ENCODE measurements at places on chromosomes 1 and 21.

DNA sequence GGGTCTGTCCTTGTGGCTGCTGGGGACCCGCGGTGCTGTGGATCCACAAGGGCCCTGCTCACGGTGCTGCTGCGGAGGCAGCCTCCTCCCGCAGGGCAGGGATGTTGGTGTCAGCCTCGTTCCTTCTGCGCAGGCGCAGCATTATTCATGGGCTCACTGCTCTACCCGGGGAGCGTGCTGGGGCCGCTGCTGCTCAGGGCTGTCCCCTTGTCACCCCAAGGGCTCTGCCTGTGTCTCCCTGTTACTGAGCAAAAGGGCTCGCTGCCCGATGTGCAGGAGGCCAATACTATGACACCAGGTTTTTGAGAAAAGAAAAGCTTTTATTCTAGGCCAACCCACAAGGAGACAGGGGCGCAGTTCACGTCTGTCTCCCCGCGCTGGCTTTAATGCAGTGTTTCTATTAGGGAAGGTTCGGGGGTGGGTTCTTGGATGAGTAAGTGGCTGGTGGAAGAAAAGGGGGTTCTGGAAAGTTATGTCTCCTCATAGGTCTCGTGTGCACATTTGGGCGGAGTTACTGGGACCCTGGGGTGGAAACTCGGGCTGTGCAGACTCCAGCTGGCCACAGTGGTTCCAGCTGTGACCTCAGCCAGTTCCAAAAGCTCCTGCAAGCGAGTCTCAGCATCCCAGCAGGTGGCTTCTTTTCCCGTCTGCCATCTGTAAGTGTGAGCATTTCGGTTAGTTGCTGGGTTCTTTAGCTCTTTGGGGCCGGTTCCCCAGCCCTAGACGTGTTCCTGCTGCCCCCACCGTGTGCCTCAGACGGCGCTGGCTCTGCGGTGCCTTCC, 40.8 kb upstream of the LRRC3 start:
- peak; percentile 49 for DNase-seq

DNA sequence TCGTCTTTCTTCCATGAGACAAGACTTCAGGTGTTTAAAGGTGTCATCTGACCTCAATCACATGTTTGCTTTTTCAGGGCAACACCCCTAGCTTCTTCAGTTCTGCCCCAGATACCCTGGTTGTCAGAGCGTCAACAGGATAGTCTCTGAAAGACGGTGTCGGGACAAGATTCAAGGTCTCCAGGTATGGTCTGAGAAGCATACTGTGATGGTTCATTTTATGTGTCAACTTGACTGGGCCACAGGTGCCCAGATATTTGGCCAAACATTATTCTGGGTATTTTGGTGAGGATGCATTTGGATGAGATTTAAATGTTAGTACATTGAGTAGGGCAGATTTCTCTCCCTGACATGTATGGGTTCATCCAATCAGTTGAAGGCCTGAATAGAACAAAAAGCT, 148.3 kb downstream of the TGFBR3 start:
- DNase-seq = no peak

- DNase-seq = no peak
Measured at GRCh38 chr1:99217599-99217998, 46.7 kb upstream of the PLPPR4 start.

- no peak for DNase-seq
Measured at GRCh38 chr1:182680901-182681567, 3.4 kb downstream of the RGS8 start.

GRCh38 chr1:169802888-169803287, 8.2 kb upstream of the METTL18 start:
- DNase-seq = no peak
